MCF 10A (cell line): ENCODE measurements at places on chromosomes 7 and 10. TPM values are rescaled to one million over a fixed set of nuclear protein-coding genes. Genes with fewer than 3 reads are reported as not detected.

NACAD gene
- total RNA-seq = not detected in 2 replicates

ANLN gene
- 64.3 and 104 TPM in 2 replicates for total RNA-seq

IL2RA gene
- total RNA-seq = not detected in 2 replicates

PPP1R17 gene
- not detected in 2 replicates for total RNA-seq

ITIH5 gene
- total RNA-seq = not detected in 2 replicates

ATOH7 gene
- not detected in 2 replicates for total RNA-seq

EDRF1 gene
- total RNA-seq = 24.1 and 28.2 TPM in 2 replicates

AKR1B15 gene
- total RNA-seq = not detected in 2 replicates

RABGEF1 gene
- 49.5 and 57.4 TPM in 2 replicates for total RNA-seq

OR13A1 gene
- not detected in 2 replicates for total RNA-seq

AMZ1 gene
- total RNA-seq = not detected in 2 replicates

- no peak for DNase-seq
Measured at GRCh38 chr10:68171539-68172080, 60.3 kb downstream of the ATOH7 start.

DNA sequence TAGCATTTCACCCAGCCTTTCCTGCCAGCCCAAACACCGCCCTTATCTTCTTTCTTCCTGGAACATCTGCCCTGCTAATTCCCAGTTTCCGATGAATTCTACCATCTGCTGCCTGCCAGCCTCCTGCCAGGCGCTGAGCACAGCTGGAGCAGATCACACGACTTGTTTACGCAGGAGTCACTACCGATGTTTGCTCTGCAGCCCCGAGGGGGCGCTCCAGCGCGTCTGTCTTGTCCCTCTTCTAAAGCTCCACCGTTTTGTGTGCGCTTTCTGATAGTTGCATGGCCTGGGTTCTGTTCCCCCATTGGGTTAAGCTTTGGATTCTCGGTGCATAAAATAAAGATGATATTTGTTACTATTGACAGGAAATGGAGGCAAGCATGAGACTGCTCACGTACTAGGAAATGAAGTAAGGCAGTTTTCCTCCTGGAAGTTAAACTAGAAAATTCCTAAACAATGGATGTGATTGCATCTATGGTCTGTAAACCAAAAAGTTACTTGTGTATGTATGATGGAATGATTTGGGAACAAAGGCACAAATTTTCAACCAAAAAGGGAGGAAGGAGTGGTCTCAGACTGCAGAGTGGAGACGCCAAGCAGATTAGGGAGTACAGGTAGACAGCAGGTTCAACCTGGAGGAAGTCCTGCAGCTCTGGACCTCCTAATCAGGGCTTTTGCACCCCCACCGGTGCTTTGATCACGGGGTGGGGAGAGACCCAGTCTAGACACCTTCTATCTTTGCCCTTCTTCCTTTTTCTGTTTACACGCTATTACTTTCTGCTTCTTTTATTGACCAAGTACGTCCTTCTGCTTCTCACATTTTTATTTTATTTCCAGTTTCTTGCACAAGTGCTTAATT, 2.2 kb upstream of the RBM17 start:
- DNase-seq = peak; percentile 71

DNA sequence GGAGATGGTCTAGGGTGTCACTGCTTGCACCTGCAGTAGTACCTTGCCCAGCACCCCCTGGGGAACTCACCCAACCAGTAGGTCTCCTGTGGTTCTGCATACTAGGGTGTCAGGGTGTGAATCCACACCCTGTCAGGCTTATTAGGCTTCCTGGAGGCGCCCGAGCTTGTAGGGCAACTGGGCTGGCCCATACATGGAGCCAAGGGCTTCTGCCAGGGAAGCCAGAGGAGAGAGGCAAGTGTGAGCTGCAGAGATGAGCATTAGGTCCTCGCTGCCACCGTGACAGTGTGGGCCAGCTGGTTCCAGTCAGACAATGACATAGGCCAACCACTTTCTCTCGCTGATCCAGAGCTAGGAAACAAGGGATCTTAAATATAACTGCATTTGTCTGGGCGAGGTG, 11.2 kb downstream of the MXI1 start:
- no peak for DNase-seq

- no peak for DNase-seq
Measured at GRCh38 chr7:49638166-49638565, 135.3 kb upstream of the VWC2 start.

- DNase-seq = no peak
Measured at GRCh38 chr10:7412237-7412927, 1.5 kb upstream of the SFMBT2 start.

GRCh38 chr10:30734901-30735300, 105.3 kb upstream of the LYZL2 start:
- DNase-seq = no peak

DNA sequence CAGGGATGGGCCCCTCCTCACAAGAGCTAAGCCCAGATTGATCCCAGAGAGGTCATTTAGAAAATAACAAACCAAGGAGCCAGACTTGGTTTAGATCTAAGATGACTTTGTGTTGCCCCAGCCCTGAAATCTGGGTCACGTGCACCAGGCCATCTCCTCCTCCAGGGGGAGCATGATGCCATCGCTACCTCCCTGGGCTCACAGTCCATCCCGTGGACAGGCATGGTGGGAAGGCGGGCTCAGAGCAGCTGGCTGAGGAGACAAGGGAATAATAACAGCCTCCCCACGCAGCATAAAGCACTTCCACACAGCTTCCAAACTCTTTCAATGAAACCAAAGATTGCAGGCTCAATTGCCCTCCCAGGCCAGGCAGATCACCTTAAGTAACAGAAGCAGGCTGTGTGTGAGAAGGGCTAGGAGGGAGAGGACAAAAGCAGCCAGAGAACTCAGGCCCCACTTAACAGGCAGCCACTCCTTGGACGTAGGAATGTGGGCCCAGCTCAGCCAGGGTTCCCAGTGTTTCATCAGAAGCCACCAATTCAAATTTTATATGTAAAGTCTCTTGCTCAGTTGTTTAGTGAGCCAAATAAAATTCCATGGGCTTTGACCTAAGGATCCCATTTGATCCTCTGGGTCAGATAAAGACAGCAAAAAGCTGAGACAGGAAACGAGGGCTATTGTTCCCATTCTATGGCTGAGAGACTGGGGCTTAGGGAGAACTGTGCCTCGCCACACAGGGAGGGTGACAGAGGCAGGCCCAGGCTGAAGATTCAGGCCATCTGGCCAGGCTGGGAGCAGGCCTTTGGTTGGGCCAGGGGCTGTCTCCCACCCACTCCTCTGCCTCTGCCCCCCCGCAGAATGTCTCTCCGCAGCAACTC, 100.2 kb downstream of the COL13A1 start:
- peak; percentile 40 for DNase-seq

- DNase-seq = no peak
Measured at GRCh38 chr7:139737221-139738100, 40.3 kb downstream of the HIPK2 start.

DNA sequence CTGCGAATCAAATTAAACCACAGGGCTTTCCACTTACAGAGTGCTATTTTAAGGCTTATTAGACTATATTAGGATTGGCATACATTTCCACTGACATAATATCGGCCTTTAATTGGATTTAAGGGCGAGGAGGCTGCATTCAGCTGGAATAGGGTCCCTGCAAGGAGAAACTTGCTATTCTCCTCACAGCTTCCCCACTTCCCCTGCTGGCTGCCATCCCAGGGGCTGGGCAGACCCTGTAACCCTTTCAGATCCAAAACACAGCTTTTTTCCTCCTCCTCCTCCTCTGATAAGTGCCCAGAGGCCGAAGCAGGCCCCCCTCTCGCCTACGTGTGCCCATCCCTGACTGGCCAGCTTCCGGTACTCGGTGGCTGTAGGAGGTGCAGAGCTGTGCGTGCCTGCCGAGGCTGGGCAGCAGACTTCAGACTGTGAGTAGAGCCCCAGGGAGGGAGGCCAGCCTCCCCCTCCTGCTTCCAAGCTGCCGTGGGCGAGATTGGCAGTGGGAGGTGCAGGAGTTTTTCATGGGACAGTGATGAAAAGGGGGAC, 224.2 kb downstream of the PLXNA4 start:
- DNase-seq = no peak

DNA sequence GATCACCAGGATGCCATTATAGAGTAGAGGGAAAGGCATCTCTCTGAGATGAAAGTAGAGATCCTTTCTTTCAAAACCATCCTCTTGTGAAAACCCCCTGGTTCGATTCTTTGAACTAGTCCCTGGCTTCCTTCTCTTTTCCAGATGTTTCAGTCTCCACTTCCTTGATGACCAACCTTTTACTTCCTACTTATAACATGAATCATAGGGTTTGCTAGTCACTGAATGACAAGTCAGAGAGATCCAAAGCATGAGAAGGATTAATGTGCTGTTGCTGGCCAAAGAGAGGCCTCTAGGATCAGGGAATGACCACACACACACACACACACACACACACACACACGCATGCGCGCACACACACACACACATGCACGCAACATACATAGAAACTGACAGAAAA, 161.1 kb upstream of the FRMD4A start:
- no peak for DNase-seq

DNA sequence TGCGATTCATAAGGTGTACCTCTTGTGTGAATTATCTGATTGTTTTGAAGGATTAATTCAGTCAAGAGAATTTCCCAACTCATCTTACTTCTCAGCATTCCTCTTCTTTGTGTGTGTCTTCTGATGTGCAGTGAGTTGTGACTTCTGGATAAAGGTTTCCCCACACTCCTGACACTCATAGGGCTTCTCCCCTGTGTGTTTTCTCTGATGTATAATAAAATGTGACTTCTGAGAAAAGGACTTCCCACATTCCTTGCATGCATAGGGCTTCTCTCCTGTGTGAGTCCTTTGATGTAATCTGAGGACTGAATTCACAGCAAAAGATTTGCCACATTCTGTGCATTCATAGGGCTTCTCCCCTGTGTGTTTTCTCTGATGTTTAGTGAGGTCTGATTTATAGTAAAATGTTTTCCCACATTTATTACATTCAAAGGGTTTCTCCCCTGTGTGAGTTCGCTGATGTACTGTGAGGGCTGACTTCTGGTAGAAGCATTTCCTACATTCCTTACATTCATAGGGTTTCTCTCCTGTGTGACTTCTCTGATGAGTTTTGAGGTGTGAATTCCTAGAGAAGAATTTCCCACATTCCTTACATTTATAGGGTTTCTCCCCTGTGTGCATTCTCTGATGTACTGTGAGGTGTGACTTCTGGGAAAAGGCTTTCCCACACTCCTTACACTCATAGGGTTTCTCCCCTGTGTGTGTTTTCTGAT, 24.2 kb downstream of the ZNF25 start:
- no peak for DNase-seq

DNA sequence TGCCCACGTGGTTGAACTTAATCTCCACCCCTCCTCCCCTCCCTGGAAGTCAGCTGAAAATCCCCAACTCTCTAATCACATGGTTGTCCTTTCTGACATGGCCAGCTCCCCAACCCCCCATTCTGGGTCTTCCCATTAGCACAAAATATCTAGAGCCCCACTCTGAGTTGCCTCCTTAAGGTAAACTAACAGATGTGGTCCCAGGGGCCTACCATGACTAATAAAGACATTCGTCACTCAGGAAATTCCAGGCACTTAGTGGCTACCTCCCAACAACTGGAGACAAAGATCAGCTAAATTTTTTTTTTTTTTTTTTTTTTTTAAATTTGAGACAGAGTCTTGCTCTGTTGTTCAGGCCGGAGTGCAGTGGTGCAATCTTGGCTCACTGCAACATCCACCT, 21.1 kb downstream of the CCDC126 start:
- DNase-seq = peak; percentile 33

GRCh38 chr10:104256335-104256961, 1.8 kb downstream of the GSTO1 start:
- DNase-seq = no peak

GRCh38 chr10:109695988-109696387, 227.3 kb downstream of the XPNPEP1 start:
- no peak for DNase-seq

GRCh38 chr10:20276127-20276979, 460.1 kb downstream of the PLXDC2 start:
- peak; percentile 72 for DNase-seq

- DNase-seq = peak; percentile 71
Measured at GRCh38 chr7:119270045-119270464, 1002.9 kb upstream of the KCND2 start.

- no peak for DNase-seq
Measured at GRCh38 chr10:112533916-112534315, 86.9 kb downstream of the VTI1A start.

GRCh38 chr10:100328198-100328597, 1.8 kb downstream of the PKD2L1 start:
- no peak for DNase-seq

DNA sequence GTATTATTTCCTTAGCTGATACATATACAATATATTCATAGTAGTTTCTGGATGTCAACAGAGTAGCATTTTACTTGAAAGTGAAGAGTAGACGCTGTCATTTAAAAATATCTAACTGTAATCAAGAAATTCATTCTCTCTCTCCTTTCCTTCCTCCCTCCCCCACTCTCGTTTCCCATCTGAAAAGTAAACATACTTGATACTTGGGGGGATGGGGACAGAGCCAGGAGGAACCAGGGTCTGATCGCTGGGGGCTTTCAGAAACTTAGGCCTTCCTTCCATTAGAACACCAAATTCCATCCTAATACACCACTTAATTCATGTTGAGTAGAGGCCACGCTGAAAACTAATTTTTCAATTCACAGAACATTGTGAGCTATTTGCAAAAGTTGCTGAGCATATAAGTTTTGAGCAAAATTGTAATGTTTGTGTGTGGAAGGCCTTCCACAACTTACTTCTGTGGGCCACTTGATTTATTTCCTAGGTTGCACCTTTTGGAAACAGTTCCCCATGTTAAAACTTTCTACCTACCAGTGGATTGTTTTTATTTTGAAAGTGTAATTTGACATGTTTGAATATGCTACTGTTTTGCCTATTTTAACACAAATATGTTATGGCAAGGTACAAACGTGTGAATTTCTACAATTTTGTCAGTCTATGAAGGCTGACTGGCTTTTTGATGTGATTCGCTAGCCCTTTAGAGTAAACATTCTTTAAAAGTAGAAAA, 35.2 kb downstream of the CNPY1 start:
- DNase-seq = no peak

DNA sequence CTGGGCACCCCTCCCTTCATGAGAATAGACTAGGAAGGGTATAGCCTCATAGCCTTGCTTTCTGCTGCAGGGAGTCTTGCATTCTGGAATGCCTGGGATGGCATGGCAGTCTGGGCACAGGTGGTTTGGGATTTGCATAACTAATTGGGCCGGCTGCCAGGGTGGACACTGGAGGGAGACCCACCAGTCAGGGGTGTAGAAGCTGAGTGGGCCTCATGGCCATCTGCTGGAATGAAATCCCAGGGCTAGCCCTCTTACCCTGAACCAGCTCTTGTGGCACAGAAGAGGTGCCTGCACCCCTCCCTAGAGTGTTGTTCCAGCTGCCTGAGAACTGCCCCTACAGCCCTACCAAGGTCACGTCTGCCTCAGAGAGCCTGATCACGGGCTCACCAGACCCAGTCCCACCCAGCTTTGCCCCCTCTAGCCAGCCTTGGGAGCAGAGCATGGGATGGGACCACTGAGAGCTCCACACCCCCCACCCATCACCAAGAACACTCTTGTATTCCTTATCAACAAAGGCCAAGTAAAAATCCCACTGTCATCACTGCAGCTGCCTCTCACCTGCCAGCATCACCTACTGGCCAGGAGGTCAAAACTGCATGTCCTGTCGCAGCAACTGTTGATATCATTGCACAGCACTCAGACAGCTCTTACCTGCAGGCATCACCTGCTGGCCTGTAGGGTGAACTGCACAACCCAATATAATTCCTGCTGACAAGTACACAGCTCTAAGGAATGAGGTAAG, 148.9 kb downstream of the ZEB1 start:
- DNase-seq = peak; percentile 51

GRCh38 chr7:28032738-28033380, 147.7 kb downstream of the JAZF1 start:
- DNase-seq = no peak

GRCh38 chr7:151249732-151250072, 1.2 kb upstream of the SMARCD3 start:
- DNase-seq = peak; percentile 53
